ENCODE measurements at places on chromosomes 16 and 17. TPM values are rescaled to one million over a fixed set of nuclear protein-coding genes. Genes with fewer than 3 reads are reported as not detected.

Gene EVPL
- total RNA-seq = 0.02 TPM

Gene MYH13
- not detected for total RNA-seq

Gene HOXB8
- total RNA-seq = not detected

Gene AATF
- total RNA-seq = 83.6 TPM

Gene NOL11
- 59.4 TPM for total RNA-seq

Gene MRPL28
- total RNA-seq = 78.4 TPM

Gene CBFA2T3
- total RNA-seq = not detected

Gene NME3
- 31.3 TPM for total RNA-seq

Gene CDH13
- total RNA-seq = not detected
